ENCODE measurements at places on chromosomes 5 and 9.
A peak's percentile ranks its signal among the peaks of the same experiment; 100 is the strongest.

- DNase-seq, result no peak
Observed at GRCh38 chr9:13576101-13576500, 296.6 kb upstream of the MPDZ start.

GRCh38 chr5:110957934-110958333 is 113.6 kb upstream of the TSLP start:
- DNase-seq, result peak; percentile 42

DNA sequence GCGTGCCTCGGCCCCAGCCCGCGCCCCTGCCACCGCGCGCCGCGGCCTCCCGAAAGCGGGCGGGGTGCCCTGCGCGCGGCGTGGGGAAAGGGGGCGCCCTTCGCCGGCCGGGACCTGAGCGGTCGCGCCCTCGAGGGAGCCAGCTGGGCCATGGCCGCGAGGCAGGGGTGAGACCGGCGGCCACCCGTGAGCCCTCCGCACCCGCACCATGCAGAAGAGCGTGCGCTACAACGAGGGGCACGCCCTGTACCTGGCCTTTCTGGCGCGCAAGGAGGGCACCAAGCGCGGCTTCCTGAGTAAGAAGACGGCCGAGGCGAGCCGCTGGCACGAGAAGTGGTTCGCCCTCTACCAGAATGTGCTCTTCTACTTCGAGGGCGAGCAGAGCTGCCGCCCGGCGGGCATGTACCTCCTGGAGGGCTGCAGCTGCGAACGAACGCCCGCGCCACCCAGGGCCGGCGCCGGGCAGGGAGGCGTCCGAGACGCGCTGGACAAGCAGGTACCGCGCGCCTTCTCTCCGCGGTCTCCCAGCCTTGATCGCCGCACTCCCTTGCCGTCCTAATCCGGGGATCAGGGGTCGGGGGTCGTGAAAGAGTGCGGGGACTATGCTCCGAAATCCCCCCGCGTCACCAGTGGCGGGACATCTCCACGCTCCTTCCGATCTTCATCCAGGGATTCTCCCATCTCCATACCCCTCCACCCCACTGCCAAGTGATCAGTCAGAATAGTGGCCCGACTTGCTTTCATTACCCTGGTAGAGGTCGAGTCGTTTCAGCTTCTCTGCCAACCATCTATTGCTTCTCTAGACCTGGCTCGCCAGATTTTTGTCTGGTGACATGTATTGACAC is 590 bp downstream of the RASGRF2 start:
- peak; percentile 32 for DNase-seq

- peak; percentile 38 for DNase-seq
Observed at GRCh38 chr9:91408475-91408874, 15.2 kb downstream of the NFIL3 start.

DNA sequence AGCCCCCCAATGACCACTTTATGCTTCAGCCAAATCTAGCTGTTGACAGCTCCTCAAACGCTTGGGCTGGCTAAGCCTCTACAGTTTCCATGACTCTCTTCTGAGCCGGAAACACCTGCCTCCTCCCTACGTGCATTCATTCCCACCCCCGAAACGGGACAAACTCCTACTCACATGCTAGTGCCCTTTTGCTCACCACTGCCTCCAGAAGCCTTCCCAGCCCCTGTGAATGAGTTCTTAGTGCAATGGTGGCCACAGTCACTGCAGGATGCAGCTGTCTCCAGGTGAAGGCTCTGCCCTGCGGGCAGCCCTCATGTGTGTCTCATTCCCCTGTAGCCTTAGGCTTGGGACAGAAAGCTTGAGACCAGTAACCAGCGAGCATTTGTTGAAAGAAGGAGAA is 68.8 kb upstream of the DAB2IP start:
- DNase-seq, result no peak

GRCh38 chr5:37710965-37711364 is 128.9 kb downstream of the GDNF start:
- DNase-seq, result peak; percentile 44

DNA sequence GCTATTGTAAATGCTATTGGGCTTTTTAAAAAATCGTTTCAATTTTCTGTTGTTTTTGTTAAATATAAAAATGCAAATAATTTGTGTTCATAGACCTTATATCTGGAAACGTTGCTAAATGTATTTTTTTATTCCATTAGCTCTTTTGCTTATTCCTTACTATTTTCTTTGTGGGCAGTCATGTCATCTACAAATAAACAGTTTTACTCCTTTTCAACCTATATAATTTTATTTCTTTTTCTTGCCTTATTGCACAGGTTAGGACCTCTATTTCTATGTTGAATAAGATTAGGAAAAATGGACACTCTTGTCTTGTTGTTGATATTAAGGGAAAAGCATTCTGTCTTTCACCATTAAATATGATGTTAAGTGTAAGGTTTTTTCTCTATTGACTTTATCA is 348.8 kb downstream of the CWC27 start:
- no peak for DNase-seq

DNA sequence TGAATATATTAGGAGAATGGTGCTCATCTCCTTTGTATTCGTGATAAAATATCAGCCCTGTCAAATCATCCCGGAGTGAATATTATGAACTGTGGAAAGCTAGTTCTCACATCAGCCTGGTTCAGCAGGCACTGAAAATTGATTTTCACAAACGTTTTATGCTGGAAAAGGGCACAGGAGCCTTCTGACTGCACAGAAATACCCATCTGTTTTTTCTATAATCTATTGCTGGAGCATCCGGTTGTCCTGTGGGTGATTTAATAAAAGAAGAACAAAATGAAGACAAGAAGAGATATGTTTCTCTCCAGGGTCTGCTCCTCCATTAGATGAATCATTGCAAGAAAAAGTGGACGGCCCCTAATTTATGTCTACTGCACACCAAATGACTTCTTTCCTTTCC is 85.3 kb downstream of the PRLR start:
- no peak for DNase-seq

DNA sequence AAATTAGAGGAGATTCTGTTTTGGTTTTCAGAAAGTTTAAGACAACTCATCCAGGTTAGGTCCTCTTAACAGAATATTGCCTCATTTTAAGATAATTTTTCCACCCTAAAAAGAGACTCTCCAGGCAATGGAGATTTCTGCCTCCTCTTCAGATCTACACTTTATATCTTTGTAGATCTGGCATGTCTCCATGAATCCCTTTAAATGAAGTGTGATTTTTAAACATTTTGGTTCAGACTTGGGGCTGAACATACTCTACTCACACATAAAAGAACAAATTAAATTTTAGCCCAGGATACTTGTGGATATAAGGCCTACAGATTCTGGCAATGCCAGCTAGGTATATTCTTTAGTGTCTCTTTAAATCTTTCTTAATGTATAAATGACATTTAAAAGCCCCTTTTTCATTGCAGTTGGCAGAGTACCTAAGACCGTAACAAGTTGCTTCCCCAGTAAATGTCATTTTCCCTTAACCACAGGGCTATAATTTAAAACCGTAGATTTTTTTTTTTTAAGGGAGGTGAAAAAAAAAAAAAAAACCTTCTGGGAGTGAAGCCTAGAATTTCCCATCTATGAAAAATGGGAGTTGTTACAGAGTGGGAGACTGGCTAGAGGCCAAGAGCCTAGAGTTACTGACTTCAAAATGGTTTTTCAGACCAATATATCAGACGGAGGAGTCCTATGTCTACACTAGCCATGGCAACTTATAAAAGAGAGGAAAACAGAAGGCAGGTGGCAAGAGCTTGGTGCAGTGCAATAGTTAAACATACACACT is 207.8 kb upstream of the TARS1 start:
- no peak for DNase-seq

DNA sequence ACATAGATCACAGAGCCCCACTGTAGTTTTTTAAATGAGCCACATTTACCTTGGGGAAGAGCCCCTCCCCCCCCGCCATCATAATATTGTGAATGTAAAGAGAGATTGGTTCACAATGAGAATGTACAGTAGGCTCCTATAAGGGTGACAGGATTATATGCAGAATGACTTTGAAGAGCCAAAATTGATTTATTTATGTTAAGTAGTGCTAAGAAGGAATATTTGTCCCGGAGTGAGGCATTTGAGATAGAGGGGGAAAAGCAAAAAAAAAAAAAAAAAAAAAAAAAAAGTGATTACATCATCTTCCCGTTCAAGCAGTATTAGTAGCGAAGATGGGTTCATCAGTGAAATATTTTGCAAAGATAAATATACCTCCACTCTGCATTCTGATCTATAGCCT is 73.9 kb downstream of the PIK3R1 start:
- DNase-seq, result peak; percentile 8

- DNase-seq, result no peak
Observed at GRCh38 chr9:93976973-93977372, 21.8 kb upstream of the BARX1 start.

DNA sequence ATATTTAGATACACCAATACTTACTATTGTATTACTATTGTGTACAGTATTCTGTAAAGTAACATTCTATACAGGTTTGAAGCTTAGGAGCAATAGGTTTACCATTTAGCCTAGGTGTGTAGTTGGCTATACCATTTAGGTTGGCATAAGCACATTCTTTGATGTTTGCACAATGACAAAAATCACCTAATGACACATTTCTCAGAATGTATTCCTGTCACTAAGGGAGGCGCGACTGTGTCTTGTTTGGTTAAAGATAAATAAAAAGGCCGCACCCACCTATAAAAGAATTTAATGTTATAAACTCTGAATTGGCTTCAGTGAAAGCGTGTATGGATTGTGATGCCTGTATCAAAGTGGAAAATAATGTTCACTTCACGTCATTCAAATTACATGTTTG is 1815.4 kb upstream of the CDH6 start:
- no peak for DNase-seq

GRCh38 chr5:2566284-2566683 is 185.2 kb downstream of the IRX2 start:
- DNase-seq, result no peak

DNA sequence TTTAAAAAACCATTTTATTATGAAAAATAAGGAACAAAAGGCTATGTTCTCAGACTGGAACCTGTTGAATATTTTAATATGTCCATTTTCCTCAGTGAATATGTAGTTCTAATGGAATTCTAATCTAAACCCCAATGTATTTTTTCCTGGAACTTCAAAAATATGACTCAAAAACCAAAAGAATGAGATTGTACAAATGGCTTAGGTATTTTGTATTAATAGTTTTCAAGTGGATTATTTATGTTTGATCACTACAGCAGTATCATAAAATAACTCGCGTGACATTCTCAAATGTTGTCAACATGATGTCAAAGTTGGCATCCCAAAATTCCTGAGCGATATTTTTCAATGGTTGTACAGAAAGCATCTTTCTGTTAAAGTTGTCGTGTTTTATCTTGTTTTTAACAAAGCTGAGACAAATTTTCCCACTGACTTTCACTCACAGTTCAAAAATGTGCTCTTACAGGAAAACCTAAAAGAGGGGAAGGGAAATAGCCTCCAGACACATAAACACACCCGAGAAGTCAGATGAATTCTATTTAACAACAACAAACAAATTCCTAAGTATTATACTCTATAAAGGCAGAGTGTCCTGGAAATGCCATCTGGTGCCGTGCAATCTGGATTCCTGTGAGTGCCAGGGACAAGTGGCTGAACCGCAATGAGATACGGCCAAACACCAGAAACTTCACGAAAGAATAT is 68.1 kb upstream of the TAS2R1 start:
- peak; percentile 82 for DNase-seq

- DNase-seq, result no peak
Observed at GRCh38 chr9:91211919-91212318, 149.8 kb downstream of the AUH start.

- DNase-seq, result peak; percentile 52
Observed at GRCh38 chr5:34648840-34649158, 7.3 kb upstream of the RAI14 start.

DNA sequence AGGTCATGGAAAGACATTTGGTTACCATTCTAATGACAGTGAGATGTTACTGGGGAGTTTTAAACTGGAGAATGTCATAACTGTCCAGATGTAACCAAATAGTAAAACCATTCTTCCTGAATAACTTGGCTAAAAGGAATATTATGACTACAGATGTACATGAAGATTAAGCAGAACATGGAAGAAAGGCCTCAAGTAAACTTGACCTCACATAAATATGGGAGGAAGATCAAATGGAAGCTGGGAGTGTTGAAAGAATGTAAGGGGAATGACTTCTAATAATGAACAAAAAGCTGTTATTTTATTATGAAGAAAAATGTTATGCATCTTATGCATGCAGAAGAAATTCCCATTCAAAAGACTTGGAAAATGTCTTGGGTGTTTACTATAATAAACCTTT is 107.7 kb upstream of the CDKN2B start:
- no peak for DNase-seq

- DNase-seq, result no peak
Observed at GRCh38 chr5:10933121-10933520, 172.1 kb upstream of the DAP start.

GRCh38 chr9:10079284-10079964 is 533.4 kb downstream of the PTPRD start:
- DNase-seq, result no peak

- no peak for DNase-seq
Observed at GRCh38 chr5:135564331-135564730, 14.5 kb downstream of the CXCL14 start.

GRCh38 chr9:5500441-5501235 is 9.7 kb upstream of the PDCD1LG2 start:
- peak; percentile 36 for DNase-seq

DNA sequence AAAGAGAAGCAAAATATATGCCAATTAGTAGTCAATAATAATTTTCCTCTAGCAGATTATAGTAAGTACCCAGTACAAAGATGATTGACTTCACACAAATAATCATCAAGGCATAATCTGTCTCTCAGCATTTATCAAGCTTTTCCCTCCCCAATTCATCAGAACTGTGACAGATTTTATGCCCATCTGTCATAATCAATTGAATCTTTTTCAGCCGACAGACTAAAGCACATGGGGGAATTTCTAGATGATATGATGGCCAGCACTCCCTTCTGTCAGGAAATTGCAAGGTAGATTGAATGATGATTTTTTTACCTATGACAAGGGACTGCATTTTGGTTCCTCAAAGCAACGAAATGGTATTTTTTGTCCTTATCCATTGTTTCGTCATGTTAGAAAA is 227.1 kb upstream of the CYLC2 start:
- DNase-seq, result no peak

GRCh38 chr5:100790170-100790665 is 112.9 kb downstream of the ST8SIA4 start:
- DNase-seq, result no peak

DNA sequence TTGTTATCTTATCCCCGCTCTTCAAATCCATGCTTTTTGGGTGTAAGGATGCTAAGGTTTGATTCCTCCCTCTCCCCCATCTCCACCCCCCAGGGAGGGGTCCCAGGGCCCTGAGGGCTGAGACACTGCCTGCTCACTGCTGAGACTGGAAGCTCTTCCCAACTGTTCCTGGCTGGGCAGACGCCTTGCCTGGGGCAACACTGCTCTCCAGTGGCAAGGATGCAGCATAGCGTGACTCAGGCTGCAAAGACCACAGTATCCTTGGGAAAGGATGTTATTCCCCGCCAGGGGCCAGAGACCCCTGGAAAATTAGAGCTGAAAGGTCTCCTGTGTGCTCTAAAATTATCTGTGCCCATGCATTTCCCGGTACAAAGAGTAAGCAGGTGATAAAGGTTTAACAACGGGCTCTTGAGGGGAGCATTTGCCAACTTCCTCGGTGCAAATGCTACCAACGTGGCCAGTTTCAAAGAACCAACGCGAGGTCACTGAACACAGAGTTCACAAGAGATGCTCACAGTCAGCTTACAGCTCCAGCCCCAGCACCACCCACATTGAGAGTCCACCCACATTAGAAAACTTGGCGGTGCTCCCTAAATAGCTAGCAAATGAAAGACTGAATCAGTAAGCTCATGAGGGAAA is 271.9 kb downstream of the NSG2 start:
- peak; percentile 56 for DNase-seq

GRCh38 chr5:119426057-119426456 is 26.2 kb upstream of the HSD17B4 start:
- DNase-seq, result no peak

GRCh38 chr9:102237094-102237493 is 498.6 kb upstream of the GRIN3A start:
- no peak for DNase-seq
